ENCODE measurements at places on chromosomes 6 and 20.
A peak's percentile ranks its signal among the peaks of the same experiment; 100 is the strongest.

GRCh38 chr20:42996141-42996540, 193.6 kb downstream of the PTPRT start:
- no peak for DNase-seq

GRCh38 chr6:12893036-12893435, 176.5 kb downstream of the PHACTR1 start:
- DNase-seq: no peak

DNA sequence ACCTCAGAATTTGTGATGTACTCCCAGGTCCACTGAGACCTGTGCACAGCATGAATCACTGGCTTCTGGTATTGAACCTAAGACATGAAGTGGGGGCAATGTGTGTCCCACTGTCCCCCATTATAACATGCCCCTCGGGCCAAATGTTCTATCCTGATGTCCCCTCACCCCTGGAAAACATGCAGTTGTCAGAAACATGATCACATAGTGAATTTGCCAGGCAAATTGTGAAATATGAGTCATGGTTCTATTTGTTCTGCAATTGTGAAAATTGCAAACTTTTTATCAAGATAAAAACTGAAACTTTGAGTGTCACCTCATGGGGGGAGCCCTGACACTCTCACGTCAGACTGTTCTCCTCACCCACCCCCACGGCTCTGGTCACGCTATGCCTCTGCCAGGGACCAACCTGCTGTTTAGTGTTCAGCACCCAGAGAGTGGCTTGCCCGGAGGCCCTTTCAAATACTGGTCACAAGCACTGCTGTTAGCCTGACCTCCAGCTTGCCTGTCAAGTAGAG, 305.3 kb downstream of the CLIC5 start:
- no peak for DNase-seq

GRCh38 chr6:25042984-25043725, 107.4 kb upstream of the RIPOR2 start:
- DNase-seq: no peak

GRCh38 chr6:143807103-143807772, 35.9 kb upstream of the LTV1 start:
- no peak for DNase-seq

DNA sequence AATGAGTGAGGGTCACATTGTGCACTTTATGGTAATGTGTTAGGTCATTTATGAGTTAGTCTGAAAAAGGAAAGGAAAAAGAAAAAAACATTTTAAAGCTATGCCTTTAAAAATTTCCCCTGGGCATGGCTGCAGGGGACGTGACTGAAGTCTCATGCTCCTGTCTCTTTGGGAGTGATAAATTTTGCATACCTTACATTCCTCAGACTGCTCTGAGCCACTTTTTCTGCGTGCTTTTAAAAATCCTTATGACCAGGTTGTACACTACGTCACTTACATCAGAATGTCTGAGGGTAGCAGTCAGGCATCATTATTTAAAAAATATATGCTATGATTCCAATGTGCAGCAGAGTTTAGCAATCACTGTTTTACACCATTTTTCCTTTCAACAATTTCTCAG, 121.2 kb downstream of the RFPL4B start:
- no peak for DNase-seq

DNA sequence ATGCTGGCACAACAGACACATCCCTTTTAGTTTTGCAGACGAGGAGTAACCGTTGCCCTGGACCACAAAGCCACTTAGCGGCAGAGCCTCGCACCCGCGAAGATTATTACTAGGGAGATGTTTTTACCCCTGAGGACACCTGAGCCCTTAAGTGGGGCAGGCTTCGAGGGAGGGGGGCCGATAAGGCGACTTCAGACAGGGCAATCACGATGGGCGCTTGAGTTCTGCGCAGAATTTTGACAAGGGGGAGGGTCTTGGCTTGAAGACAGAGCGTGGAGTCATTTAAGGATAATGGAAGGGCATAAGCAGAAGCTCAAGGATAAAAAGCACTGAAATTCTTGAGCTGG, 650 bp upstream of the TTK start:
- DNase-seq: peak; percentile 40

DNA sequence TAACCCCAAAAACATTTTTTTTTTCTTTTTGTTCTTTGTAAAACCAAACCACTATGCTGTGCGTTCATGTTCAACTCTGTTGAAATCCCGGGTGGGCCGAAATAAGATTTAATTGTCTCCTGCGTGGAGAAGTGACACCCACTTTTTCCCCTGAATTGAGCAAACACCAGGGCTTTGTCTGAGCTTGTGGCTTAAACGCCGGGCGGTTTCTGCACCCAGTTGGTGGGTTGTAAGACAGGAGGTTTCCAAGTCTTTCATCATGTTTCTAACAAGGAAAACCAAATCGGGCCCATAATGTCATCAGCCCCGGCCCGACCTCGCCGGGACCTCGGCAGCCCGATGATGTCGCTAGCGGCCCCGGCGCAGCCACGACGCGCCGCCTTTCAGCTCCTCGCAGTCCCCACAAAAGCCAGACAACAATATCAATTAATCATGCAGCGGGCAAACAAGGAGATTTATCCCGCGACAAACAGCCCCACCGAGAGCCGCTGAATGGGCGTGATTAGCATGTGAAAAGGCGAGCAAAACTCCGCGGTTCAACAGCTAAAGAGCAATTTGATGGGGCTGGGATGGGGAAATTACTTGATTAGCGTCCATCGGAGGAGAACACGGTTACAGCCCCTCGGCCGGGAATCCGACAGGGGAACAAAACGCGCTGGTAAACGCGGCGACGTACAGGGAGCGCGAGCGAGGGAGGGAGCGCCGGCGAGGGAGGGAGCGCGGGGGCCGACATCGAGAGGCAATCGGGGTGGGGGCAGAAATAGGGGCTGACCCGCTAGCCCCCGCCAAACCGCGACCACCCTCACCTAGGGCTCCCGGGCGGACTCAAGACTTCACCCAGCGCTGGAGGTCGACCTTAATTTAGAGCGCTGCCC, 5.3 kb downstream of the LINC00237 start:
- peak; percentile 24 for DNase-seq

DNA sequence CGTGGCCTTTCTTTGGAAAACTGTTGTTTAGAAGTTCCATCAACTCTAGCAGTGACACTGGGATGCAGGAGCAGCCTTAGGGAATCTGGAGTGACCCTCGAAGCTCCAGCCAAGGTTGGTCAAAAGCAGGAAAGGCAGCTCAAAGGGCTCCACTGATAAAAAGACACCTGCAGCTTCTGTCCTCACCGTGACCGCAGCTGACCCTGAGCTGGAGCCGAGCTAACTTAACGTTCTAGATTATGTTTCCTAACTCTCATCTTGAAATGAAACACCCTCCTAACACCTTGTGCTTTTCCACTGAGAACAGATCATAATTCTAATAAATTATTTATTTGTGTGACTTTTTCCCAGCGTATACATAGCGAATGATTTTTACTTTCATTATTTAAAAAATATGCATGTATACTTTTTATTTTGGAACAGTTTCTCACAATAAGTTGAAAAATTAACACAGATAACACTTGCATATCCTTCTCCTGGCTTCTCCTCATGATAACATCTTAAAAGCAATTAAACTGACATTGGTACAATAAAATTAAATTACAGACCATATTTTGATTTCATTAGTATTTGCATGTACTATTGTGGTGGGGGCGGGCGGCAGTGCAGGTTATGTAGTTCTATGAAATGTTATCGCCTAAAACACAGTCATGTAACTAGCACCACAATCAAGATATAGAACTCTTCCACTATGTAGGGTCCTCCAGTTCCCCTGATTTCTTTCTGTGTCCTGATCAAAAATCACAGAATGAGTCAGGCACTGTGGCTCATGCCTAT, 116.1 kb downstream of the MOXD1 start:
- no peak for DNase-seq

DNA sequence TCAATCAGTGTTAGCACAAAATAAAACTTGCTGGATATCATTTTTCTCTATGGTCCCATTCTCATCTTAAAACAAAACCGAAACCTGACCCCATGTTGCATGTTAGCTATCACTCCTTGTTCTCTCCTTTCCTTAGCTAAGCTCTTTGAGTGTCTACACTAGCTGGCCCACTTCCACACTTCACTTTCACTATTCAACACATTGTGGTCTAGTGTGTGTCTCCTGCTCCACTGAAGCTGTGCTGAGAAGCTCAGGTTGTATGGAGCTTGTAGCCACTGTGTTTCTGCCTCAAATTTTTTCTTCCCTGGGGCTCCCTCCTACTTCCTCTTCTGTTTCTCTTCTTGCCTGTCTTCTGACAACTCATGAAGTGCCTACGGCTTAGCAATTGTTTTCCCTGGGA, 223.0 kb downstream of the NKAIN2 start:
- no peak for DNase-seq

GRCh38 chr20:23043376-23043775, 6.1 kb downstream of the THBD start:
- no peak for DNase-seq

- no peak for DNase-seq
Observed at GRCh38 chr6:106670236-106670635, 40.9 kb downstream of the QRSL1 start.

DNA sequence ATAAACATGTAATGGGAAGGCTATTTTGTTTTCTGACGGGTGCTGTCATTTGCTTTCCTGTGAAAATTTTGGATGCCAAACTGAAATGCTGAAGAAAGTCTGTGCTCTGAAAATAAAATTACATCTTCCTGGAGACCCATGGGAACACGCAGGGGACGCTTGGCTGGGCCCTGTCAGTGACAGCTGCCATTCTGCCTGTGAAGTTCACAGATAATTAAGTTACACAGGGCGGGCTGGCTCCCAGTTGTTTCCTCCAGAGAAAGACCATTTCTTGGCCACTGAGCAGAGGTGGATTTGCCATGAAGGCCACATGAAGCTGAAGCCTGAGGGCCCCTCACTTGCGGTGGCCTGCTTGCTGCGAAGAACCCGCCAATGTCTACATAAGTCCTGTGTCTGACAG, 93.5 kb downstream of the TMEM170B start:
- DNase-seq: no peak

- DNase-seq: no peak
Observed at GRCh38 chr6:6810727-6811126, 222.2 kb downstream of the LY86 start.

- DNase-seq: no peak
Observed at GRCh38 chr6:157346373-157346772, 23.1 kb upstream of the TMEM242 start.

- DNase-seq: no peak
Observed at GRCh38 chr6:154403788-154404187, 47.2 kb upstream of the IPCEF1 start.

GRCh38 chr6:13422681-13423221, 64.6 kb downstream of the GFOD1 start:
- no peak for DNase-seq

- no peak for DNase-seq
Observed at GRCh38 chr6:149451376-149452036, 33.3 kb downstream of the ZC3H12D start.

DNA sequence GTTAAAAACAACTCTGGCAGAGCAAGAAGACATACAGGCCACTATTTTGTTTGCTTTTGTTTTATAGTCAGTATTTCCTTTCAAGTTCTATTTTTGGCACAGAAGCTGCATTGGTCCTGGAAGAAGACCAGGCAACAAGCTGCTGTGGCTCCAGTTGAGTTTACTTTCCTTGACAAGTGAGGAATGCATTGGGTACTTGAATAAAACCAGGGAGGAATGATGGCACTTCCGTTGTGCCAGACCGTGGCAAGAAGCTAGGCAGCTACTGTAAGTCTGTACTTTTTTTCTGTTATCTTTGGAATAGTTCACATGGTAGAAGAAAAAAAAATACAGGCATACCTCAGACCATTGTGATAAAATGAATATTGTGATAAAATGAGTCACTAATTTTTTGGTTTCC, 66.3 kb downstream of the NCOA3 start:
- no peak for DNase-seq

GRCh38 chr6:105795913-105796517, 290.1 kb upstream of the PRDM1 start:
- no peak for DNase-seq

GRCh38 chr6:39050453-39051112, 2.0 kb downstream of the GLP1R start:
- DNase-seq: no peak

GRCh38 chr20:25296094-25297093, 48.5 kb downstream of the PYGB start:
- no peak for DNase-seq

DNA sequence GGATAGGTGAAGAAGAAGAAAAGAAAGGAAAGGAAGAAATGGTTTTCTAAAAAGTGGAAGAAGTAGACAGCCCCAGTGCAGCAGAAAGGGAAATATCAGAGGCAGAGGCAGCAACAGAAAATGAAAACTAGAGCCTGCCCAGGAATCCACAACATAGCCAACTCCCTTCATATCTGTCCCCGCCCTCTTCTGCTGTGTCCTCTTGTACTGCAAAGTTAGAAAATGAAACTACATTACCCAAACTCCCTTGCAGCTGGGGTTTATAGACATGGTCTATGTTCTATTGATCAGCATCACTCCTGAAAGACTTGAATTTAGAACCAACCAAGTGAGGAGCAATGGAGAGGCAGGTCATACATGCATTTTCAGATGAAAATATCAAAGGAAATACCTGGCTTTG, 200.5 kb upstream of the PHACTR1 start:
- no peak for DNase-seq

DNA sequence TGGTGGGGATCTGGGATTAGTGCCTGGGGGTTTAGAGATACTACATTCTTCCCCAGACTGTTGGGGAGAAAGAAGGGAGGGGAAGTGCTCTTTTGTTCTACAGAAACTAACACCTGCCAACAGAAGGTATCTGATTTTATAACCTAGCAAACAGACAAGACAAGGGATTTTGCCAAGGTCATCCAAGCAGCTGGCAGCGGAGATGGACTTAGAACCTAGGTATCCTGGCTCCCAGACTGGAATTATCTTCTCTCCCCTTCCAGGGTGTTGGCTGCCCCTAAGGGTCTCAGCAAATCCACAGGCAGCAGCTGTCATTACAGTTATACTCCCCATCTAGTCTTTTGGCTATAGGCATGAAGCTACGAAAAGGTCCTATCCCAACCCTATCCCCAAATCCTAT, 8.4 kb downstream of the SDC4 start:
- DNase-seq: no peak

- no peak for DNase-seq
Observed at GRCh38 chr6:40352527-40353170, 234.5 kb downstream of the LRFN2 start.

- DNase-seq: no peak
Observed at GRCh38 chr6:141587482-141588266, 545.1 kb upstream of the GJE1 start.

GRCh38 chr20:45946149-45946970, 11.9 kb downstream of the PCIF1 start:
- no peak for DNase-seq

GRCh38 chr6:38427492-38428210, 212.1 kb downstream of the BTBD9 start:
- no peak for DNase-seq

DNA sequence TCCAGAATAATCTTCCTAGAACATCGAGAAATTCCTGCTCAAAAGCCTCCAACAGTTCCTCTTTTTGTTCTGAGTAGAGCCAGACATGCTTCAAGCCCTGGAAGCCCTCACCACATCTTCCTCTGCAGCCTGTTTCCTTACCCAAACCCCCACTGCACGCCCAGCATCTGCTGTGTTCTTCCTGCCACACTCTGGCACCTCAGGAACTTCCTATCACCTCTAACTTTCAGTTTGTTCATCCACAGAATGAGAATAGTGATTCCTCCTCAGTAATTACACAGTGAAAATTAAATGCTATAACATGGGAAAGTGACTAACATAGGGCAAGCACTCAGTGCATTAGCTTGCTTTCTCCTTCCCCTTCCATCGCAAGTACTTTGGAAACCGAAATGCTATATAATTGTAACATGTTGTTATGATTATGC, 26.3 kb downstream of the C6orf89 start:
- no peak for DNase-seq

GRCh38 chr6:25998379-25998778, 35.8 kb downstream of the TRIM38 start:
- no peak for DNase-seq
